ENCODE measurements at places on chromosomes 1 and 21.

DNA sequence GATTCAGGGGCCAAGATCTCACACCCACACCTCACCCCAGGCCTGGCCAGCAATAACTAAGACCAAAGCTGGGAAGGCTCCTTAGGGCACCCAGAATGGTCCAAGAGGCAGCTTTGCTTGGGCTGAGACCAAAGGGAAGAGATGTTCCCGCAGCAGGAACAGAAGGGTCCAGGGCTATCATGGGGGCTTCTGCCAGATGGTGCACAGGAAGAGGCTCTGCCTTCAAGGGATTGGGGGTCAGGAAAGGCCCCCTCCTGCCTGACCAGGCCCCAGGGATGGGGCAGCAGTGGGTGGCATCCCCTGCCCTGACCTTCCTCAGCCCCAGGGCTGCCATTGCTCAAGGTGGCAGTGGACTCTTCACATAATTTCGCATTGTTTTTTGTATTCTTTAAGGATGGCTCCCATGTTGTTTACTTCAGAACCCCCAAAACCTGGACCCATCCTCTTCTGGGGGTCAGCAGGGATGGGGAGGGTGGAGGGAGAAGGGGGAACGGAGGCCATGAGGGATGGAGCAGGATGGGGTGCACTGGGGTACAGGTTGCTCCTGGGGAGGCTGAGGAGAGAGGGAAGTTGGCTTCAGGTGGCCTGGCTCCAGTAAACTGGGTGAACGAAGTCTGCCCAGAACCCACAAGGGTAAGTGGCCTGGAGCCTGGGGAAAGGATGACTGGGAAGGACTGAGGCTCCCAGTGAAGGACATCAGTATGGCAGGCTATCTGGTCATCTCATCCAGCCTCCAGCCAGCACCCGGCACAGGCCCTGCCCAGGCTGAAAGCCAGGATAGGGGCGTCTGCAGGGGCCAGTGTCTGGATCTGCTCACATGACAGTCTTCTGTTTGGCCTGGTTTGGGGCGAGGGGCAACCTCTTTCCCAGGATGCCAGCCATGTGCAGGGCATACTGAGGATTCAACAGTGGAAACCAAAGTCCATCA lies 2.6 kb upstream of the NADK start:
- no peak for DNase-seq

DNA sequence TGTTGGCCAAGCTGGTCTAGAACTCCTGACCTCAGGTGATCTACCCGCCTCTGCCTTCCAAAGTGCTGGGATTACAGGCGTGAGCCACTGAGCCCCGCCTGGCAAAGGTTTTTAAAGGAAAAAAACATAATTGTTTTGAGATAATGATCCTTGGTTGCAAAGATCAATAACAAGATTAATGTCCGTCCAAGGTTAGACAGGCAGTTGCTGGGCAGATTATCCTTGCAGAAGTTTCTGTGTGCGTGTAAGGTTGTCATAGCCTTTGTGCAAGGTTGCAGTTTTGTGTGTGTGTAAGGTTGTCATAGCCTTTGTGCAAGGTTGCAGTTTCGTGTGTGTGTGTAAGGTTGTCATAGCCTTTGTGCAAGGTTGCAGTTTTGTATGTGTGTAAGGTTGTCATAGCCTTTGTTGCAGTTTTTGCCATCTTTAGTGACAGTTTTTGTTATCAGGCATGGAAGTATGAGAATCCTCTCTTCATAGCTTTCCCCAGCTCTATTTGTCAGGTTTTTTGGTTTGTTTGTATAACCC lies 3.6 kb downstream of the YBEY start:
- DNase-seq, result no peak

- DNase-seq, result no peak
Measured at GRCh38 chr1:229431284-229432115, 2.4 kb downstream of the ACTA1 start.

DNA sequence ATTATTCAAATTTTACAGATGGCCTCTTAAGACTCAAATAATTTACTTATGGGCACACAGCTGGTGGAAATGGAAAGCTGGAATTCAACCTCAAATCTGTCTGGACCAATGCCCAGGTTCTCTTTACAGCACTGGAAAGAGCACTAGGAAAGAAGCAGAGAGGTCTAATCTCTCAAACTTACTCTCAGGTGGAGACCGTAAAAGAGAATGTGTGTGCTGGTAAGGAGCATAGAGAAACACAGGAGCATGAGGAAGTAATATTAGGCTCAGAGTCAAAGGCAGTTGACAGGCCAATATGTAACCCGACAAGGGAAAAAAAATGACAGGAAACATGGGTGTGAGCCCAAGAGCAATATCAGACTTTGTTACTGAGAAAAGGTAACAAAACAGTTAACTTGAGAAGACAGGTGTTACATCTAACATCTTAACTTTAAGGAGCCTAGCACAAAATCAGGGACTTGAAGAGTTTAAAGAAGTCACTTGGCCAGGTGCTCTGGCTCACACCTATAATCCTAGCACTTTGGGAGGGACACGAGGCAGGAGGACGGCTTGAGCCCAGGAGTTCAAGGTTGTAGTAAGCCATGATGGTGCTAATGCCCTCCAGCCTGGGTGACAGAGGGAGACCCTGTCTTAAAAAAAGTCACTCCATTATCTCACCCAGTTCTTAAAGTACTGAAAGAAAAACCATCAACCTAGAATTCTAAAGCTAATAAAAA lies 20.7 kb downstream of the PPP1R15B start:
- DNase-seq, result no peak

- DNase-seq, result no peak
Measured at GRCh38 chr1:225514671-225515081, 86.8 kb upstream of the LBR start.

- no peak for DNase-seq
Measured at GRCh38 chr21:41610042-41610839, 102.3 kb upstream of the TMPRSS2 start.

GRCh38 chr1:7988576-7988975 lies 27.1 kb downstream of the PARK7 start:
- DNase-seq, result no peak

GRCh38 chr1:198125995-198126735 lies 30.6 kb upstream of the NEK7 start:
- DNase-seq, result no peak

GRCh38 chr1:86201311-86201710 lies 44.7 kb upstream of the COL24A1 start:
- DNase-seq, result no peak

GRCh38 chr1:154750681-154751665 lies 119.1 kb downstream of the KCNN3 start:
- DNase-seq, result no peak

- DNase-seq, result no peak
Measured at GRCh38 chr1:62092110-62092509, 102.5 kb upstream of the L1TD1 start.

GRCh38 chr1:182206626-182207239 lies 145.2 kb upstream of the ZNF648 start:
- DNase-seq, result no peak

DNA sequence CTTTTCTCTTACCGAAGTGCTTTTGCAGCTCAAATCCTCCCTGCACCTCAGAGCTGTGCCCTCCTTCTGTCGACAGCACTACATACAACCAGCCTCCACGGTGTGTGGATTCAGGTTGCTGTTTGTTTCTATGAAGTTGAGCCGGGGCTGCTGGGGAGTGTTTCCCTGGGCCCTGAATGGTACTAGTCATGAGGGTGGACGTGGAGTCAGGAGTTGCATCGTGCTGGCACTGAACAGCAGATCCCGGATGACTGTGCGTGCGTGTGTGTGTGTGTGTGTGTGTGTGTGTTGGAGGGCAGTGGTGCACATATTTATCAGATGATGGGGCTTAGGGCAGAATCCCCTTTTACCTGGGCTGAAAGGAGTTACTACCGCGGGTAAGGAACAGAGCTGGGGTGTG lies 47.0 kb downstream of the ACTL8 start:
- no peak for DNase-seq

DNA sequence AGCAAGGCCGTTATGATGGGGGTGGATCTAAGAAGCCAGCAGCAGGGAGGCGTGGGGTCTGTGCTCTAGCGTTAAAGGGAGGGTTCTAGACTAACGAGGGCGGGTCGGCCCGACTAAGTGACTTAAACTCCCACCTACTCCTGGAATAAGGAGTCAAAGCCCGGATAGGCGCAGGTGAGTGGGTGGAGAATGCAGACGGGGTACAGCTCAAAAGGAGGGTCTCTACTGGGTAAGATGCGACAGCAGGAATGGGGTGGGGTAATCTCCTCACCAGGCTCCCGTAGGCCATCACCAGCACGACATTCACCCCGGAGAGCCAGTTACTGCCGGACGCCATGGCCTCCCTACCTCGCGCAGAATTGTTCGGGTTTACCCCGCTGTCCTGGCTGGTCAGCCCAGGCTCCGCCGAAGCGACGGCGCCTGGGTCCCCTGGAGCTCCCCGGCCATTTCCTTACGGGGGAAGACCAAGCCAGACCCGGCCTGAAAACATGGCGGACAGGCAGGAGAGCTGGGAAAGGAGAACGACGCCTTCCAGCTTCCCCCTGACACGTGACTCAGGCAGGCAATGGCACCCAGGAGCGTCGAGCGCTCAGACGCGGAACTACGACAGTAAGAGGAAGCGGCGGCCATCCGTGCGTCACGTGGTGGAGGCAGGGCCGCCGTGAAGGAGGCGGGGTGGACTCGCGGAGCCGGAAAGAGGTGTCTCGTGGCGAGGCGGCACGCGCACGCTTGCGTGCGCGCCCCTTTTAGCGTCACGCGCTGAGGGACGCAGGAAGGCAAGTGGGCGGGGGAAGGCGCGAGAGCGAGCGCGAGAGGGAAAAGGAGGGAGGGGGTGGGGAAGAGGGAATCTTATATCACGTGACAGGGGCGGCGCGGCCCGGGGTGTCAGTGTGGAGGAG lies at the start of gene UBAP2L:
Gene UBAP2L (plus strand): TSS at position 885 of the 899 bp plus-strand sequence. CDS start 4,169 bp downstream, outside the sequence.
- DNase-seq, result peak; percentile 99

DNA sequence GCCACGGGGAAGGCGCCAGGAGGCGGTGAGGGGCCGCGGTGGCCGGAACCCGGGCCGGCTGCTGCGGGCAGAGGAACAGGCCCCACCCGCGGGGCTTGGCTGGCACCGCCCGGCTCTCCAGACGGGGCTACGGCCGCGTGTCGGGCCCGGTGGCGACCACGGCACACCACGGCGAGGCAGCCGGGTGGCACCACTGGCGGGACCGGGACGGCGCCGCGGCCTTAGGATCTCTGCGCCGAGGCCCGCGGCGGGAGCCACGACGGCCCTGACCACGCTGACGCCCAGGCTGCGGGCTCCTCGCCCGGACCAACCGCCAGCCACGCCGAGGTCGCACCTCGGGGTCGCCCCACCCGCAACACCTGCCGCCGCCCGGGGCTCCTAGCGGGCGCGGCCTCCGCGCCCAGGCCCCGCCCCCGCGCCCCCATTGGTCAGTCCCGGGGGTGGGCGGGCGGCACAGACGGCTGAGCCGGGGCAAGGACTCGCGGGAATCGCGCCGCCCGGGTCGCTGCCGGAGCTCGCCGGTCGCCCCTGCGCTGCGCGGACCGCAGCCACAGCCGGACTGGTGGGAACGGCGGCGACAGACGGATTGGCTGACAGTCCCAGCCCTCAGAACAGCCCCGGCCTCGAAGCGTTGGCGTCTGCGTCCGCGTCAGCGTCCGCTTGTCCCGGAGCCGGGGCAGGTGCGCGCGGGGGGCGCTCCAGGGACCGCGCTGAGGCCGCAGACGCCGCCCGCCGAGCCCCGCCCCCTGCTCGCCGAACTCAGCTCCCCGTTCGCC lies at the start of gene BMP8A:
Gene BMP8A (plus strand): TSS at position 491 of the 776 bp plus-strand sequence. CDS start 356 bp downstream, outside the sequence.
- peak; percentile 99 for DNase-seq

- no peak for DNase-seq
Measured at GRCh38 chr21:29638761-29639327, 301.0 kb downstream of the GRIK1 start.

- no peak for DNase-seq
Measured at GRCh38 chr21:33657124-33657820, 15.0 kb downstream of the ITSN1 start.

- no peak for DNase-seq
Measured at GRCh38 chr1:11563560-11564069, 84.7 kb downstream of the DISP3 start.

- DNase-seq, result no peak
Measured at GRCh38 chr1:221783437-221783836, 41.5 kb upstream of the DUSP10 start.

DNA sequence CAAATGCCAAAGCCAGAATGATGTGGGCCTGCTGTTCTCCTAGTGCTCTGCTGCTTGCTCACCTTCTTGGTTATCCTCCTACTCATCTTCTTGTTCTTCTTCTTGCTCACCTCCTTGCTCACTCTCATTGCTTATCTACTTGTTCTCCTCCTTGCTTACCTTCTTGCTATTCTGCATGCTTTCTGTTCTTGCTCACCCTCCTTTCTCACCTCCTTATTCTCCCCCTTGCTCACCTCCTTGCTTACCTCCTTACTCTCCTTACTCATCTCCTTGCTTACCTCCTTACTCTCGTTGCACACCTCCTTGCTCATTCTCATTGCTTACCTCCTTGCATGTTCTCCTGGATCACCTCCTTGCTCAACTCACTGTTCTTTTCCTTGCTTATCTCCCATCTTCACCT lies at the start of gene OR14I1:
Gene OR14I1 (minus strand): TSS at position 53 of the 400 bp plus-strand sequence.
- no peak for DNase-seq

DNA sequence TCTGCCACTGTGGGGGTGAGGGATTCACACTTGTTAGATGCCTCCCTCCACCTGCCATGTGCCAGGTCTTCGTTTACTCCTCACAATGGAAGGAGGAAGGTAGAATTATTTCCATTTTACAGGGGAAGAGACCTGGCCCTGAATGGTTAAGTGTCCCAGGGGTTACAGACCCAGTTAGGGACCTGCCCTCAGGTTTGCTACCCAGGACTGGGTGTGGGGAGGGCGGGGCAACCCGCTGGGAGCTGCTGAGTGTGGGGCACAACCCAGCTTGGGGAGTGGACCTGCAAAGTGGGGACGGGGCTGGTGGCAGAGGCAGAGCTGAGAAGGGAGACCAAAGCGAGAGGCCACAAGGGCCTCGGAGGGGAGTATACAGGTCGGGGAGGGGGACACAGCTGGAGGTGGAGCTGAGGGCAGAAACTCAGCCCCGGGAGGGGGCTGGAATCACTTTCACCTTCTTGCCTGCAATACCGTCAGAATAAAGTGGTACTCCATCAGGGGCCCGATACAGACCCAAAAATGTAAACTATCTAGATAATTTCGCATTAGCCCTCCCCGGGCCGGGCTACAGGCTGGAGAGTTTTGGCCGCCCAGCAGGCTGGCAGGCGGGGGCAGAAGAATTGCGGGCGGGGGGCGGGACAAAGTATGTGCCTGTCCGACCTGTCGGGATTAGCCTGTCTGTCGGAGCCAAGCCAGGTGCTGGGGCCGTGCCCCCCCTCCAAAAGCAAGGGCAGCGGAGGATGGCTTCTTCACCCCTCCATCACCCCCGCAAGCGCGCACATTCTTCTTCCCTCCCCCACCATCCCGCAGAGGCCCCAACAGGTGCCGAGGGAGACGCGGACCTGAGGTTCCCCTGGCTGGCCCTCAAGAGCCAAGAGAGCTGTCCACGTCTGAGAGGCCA lies 1.4 kb downstream of the RSPO1 start:
- DNase-seq, result no peak
